ENCODE measurements at places on chromosomes 5 and 9.

DNA sequence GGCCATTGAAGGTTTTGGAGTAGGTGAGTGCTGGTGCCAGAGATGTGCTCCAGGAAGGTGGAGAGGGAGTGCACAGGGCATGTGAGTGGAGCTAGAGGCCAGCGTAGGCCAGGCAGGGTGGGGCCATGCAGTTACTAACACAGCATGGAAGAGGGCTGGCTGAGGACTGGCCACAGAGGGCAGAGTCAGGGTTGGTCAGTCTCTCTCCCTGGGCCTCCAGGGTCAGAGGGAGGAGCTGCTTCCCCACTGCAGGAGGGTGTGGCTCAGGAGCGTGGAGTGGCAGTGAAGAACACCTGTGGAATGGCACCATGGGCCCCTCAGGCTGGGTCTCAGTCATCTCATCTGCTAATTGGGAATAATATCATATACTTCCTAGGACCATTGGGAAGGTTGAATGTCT lies 167.7 kb downstream of the MACROH2A1 start:
- DNase-seq, result no peak

GRCh38 chr5:164375051-164375450 lies 869.6 kb downstream of the MAT2B start:
- no peak for DNase-seq

DNA sequence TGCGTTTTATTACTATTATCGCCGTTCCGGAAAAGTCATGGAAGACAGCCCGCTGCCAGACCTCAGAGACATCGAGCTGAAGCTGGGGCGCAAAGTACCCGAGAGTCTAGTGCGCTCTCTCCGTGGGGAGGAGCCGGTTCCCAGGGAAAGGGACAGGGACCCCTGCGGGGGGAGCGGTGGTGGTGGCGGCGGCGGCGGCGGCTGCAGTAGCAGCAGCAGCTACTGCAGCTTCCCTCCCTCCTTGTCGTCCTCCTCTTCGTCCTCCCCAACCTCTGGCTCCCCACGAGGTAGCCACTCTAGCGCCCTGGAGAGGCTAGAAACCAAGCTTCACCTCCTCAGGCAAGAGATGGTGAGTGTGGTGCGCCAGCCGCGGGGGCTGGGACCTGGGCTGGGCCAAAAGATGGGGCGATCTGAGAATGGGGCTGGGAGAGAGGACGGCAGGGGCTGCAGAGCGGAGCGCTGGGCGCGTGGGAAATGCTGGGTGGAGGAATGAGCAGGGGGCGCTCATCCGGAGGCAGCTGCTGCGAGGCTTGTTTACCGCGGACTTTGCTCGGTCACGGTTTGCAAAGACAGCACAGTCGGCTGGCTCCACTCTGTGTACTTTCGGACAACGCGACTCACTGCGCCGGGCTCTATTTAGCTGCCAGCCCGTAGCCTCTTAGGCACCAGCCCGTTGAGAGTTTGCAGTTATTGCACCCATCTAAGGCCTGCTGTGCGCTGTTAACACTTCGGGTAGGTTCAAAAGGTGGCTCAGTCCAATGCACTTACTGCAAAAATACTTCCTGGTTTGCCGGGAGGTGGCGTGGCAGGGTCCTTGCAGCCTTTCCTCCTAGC lies 1.1 kb downstream of the LURAP1L start:
- peak; percentile 5 for DNase-seq

DNA sequence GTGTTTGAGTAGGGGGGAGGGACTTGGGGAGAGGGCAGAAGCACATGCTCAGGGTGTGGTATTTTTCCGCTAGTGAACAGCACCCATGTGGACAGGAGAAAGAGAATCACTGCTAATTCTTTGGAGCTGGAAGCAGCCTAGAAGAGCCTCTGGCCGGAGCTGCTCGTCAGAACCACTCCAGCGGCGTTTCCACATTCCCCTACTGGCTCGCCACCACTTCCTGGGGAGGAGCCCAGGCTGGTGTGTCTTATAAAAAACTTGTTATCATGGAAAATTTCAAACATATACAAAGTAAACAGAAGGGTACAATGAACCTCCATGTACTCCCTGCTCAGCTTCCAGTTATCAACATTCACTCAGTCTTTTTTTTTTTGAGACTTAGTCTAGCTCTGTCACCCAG lies 26.7 kb downstream of the LHX2 start:
- no peak for DNase-seq

- no peak for DNase-seq
Observed at GRCh38 chr5:34606101-34606500, 50.0 kb upstream of the RAI14 start.

DNA sequence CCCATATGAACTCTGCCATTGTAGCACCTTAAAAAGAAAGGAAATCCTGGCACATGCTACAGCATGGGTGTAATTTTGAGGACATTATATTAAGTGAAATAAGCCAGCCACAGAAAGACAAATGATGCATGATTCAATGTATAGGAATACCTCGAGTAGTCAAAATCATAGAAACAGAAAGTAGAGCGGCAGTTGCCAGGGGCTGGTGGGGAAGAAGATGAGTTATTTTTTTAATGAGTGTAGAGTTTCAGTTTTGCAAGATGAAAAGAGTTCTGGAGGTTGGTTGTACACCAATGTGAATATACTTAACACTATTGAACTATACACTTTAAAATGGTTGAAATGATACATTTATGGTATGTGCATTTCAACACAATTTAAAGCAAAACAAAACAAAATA lies 133.0 kb downstream of the ZDHHC21 start:
- DNase-seq, result no peak

GRCh38 chr9:81575956-81576355 lies 113.4 kb downstream of the TLE1 start:
- DNase-seq, result peak; percentile 69

DNA sequence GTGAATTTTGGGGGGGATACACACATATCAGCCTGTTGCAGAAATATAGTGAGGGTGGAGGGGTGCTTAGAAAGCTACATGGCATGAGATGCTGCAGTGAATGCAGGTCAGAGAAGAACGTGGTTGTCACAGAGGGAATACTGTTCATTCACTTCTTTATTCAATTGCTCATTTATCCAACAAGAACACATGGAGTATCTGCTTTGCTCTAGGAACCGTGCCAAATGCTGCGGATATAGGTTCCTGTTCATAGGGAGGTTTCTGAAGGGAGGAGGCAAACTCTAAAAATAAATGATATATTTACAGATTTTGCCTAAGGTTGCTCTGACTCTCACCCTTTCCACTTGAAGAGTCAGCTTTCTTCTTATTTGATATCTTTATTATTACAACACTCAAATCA lies 444.3 kb upstream of the CLINT1 start:
- DNase-seq, result no peak

DNA sequence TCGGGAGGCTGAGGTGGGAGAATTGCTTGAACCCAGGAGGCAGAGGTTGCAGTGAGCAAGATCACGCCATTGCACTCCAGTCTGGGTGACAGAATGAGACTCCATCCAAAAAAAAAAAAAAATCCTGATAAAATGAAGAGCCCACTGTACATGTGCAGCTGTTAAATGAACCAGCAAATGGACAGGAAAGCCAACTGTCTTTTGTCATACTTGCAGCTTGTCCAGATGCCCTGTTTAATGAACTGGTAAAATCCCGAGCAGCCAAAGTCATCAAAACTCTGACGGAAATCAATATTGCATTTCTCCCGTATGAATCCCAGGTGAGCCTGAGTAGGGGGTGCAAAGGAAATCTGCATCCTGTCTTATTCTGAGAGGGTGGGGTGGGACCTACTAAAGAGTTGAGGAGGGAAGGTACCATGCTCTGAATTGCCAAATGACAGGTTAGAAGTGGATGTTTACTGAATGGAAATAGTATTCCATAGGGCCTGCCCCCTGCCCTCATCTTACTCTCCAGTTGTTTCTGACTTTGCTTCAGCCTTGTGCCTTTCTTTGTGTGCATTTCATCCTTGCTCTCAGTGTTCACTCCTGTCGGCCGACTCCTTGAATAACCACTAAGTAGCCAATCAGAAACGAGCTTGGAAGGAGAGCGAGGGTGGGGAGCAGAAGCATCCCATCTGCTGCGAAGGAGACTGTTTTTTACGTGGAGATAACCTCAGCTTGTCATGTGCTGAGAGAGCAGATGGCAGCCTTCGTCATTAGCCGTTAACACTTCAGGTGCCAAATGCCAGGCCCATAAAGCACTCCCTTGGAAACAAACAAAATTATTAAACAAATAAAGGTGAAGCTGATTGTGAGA lies 45.7 kb upstream of the CFAP157 start:
- no peak for DNase-seq

- DNase-seq, result peak; percentile 13
Observed at GRCh38 chr9:33719581-33720374, 75.6 kb upstream of the PRSS3 start.

DNA sequence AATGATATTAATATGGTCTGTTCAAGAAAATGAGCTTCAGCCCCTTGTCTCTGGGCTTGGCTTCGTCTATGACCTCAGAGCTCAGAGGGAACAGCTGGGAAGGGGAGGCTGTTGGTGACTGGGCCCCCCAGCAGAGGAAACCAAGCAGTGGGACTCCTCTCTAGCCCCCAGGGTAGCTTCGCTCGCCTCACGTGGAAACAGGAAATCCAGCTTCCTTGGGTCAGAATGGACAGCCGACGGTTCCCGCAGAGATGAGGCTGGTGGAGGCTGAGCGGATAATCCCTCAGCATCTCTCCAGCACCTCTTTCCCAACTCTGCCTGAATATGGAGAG lies 37.2 kb upstream of the ICE1 start:
- DNase-seq, result no peak

DNA sequence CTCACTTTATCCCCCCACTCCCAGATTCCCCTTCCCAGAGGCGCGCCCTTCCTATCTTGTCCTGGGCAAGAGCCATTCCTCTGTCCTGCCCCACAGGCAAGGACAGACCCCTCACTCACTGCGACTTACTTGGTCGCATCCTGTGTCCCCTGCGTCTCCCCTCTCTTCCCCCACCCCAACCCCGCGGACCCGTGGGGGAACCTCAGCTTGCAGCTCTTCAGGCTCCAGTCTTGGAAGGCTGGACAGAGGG lies 542 bp downstream of the GGTA1 start:
- DNase-seq, result no peak

DNA sequence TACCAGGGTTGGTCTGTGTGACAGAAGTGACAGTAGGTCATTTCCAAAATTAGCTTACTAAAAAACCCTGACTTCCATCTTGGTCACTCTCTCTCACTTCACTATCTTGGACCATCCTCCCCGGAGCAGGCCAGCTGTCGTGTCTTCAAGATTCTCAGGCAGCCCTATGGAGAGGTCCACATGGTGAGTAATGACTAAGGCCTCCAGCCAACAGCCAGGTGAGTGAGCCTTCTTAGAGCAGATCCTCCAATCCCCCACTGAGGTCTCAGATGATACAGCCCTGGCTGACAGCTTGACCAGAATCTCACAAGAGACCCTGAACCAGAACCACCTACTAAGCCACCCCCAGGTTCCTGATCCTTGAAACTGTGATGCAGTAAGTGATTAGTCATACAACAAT lies 92.0 kb downstream of the DCP2 start:
- no peak for DNase-seq

- no peak for DNase-seq
Observed at GRCh38 chr9:127356906-127357305, 40.1 kb upstream of the SLC2A8 start.

GRCh38 chr5:28226407-28226806 lies 1188.0 kb upstream of the CDH9 start:
- DNase-seq, result no peak

- DNase-seq, result no peak
Observed at GRCh38 chr5:124596595-124597421, 149.6 kb downstream of the ZNF608 start.

GRCh38 chr9:130681769-130682420 lies 11.7 kb upstream of the EXOSC2 start:
- no peak for DNase-seq

DNA sequence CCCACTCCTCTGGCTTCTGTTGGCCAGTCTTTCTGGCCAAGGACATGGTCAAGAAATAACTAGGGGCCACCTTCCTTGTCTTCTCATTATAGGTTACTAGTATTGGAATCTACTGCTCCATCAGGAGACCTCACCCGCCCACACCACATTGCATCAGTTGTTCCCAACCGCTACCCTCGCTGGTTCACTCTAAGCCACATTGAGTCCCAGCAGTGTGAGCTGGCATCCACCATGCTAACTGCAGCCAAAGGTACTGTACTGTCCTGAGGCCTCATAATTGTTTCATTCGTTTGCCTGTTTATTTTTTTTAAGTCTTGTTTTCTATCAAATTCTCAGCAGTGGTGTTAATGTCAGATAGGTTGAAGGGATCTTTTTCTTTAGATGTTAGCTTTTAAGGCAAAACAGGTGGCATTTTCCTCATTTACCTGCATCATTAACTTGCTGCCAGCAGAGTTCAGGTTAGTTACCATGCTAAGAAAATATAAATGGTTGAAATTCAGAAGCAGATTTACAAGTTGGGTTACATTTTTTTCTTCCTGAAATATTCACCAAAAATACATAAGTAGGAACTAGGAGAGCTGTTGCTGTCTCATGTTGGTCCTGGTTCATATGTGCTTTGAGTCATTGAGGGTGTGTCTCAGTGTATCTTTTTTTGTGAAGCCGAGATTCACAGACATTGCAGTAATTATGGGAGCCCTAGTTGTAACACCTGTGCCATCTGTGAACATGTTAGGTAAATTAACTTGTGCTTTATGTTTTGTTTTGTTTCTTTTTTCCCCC lies 206.9 kb downstream of the ZSWIM6 start:
- no peak for DNase-seq

GRCh38 chr5:10632110-10632761 lies 68.4 kb downstream of the ANKRD33B start:
- peak; percentile 95 for DNase-seq

DNA sequence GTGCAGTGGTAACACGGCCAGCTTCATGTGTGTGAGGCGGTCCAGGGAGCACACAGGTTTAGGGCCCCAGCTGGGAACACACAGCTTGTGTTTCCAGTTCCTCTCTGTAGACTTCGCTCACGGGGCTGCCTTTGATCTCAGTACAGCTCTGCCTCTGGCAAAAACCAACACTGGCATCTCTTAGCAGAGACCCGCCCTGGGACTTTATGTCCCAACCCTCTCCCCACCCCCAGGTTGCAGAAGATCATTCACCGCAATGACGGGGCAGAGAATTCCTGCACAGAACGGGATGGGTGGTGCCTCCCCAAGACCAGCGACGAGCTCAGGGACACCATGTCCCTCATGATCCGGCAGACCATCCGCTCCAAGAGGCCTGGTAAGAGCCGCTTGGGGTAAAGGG lies 5.2 kb upstream of the CEL start:
- DNase-seq, result no peak

DNA sequence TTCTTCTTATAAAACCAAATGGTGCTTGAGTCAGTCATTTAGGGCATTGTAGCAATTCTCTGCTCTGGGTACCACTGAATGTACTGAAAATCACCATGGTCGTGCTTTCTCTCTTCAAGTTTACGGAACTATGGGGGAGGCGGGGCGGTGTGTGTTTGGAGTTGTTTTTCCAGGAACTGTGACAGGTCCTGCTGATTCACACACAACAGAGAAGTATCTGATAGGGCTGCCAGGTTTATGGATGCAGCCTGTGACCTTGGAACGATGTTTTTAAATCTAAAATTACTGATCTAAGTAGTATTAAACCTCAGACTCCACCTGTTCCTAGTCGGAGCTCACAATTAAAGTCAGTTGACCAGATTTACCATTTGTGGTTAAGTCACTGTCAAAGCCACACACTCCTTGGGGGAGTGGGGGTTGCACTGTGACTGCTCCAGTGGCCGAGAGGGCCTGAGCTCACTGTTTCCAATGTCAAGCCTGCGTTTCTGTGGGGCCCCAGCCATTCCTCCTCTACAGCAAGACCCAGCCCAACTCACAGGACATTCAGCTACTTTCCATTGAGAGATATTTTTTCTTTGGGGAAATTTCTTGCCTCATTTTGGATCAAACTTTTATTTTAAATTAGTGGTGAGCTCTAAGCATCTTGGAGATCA lies 44.4 kb downstream of the GADD45G start:
- no peak for DNase-seq

GRCh38 chr9:130264414-130265350 lies 878 bp upstream of the HMCN2 start:
- DNase-seq, result no peak

GRCh38 chr5:2133936-2134335 lies 251.2 kb upstream of the IRX4 start:
- DNase-seq, result no peak

All from suppressor macrophage treated with lipopolysaccharide for 4 hours (primary cell).